ENCODE measurements at places on chromosomes 12 and 14. TPM values are rescaled to one million over a fixed set of nuclear protein-coding genes. Genes with fewer than 3 reads are reported as not detected.

VAMP1 gene
- total RNA-seq = 15.0 TPM

FICD gene
- total RNA-seq = 10.5 TPM

KLRK1 gene
- total RNA-seq = 1.3 TPM

LALBA gene
- total RNA-seq = 5.2 TPM

DNA sequence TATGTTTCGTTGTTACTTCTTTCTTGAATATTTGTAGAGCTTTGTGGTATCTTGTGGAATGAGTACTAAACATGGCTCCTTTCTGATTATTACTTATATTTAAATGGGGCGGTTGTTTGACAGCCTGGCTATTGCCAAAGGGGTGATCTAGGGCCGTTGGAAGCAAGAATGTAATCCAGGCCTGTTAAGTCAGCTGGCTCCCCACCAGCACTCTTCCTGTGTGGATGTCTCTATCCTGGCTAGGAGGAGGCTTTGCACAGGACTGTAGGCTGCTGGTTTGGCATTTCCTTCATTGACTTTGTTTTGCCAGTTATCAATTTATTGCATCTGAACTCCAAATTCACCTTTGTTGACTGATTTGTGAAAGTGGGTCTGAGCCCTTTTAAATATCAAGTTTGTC is 5.6 kb downstream of the FAM234B start:
- DNase-seq = no peak

DNA sequence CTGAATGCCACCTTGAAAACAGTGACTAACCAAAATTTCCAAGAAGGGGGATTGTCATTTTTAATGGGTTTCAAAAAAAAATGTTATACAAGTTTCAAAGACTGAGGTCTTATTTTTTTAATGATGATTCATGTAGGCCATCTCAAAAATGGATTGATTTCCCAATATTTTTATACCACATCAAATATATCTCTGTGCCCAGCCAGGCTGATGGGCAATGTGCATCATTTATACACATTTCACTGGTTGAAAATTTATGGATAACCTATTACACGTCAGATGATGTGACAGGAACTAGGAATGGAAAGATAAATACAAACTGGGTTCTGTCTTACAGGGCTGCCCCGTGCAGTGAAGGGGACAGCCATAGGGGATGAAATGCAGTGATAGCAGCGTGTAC is 112.7 kb upstream of the TMPO start:
- DNase-seq = no peak

- DNase-seq = no peak
These were observed 26.9 kb downstream of the MAPKAPK5 start for GRCh38 chr12:111868676-111869588.

- DNase-seq = no peak
These were observed 4.4 kb upstream of the CD27 start for GRCh38 chr12:6440391-6440790.
